SHP77 (cell line): ENCODE measurements at places on chromosomes 13 and 19.

GRCh38 chr19:41357746-41358145 is 4.0 kb upstream of the TGFB1 start:
- DNase-seq: no peak

DNA sequence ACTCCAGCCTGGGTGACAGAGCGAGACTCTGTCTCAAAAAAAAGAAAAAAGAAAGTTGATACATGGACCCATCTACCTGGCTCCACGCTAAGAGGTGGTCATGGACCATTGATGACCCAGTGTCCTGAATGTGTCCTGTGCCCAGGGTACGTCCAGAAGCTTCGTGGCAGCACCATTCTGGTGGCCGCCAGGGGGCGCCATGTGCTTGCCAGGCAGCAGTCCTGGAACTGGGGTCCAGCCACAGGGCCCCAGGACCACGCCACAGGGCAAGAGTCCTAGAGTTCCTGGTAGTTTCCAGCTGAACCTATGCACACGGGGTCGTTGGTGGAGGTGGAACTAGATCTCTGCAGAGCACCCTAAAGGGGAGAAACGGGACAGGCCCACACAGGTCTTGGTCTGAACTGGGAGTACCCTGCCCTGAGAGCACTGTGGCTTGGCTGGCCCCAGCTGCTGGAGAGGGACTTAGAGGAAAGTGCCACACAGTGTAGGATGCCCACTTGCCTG is 19.9 kb upstream of the FBXO27 start:
- no peak for DNase-seq

GRCh38 chr13:49097374-49097773 is 121.7 kb downstream of the FNDC3A start:
- no peak for DNase-seq

DNA sequence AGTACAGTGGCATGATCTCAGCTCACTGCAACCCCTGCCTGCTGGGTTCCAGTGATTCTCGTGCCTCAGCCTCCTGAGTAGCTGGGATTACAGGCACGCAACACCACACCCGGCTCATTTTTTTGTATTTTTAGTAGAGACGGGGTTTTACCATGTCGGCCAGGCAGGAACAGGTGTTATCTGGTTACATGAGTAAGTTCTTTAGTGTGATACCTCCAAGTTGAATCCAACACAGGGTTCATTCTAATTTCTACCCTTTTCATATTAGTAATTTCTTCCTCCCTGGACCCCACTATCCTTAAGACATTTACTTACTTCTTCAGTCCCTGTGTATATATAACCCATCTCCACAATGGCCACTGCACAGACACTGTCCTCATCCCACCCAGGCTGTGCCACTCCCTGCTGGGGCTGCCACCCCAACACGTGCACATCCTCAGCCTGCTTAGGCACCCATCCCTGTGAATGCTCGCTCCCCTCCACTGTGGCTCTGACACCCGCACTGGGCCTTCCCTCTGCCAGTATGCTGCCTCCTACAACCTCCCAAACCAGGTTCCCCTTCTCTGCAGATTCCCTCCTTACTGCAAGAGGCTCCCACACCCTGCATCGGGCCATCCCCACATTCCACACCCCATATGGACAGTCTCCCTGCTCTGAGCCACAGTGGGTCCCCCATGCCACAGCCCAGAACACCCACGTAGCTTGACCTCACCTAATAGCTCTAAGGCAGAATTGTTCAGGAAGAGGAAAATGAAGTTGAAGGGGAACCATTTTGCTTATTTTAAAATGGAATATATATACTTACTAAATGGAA is 147.1 kb downstream of the TBC1D4 start:
- no peak for DNase-seq

GRCh38 chr19:18262917-18263316 is 11.3 kb downstream of the IQCN start:
- no peak for DNase-seq

DNA sequence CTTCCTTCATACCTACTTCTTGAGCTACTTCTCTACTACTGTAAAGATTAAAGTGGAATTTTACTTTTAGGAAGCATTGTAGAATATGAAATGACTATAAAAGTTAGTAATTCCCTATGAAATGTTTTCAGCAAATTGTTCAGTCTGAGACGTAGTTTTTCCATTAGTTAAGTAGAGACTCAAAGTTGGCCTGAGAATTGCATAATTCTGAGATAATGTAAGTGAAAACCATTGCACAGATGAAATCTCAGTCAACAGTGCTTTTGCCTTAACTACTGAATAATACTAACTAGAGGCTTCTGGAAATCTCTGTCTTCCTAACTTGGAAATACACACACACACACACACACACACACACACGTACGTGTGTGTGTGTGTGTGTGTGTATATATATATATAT is 125.9 kb downstream of the FGF14 start:
- DNase-seq: no peak
